Regular cardiac myocyte (primary cell): ENCODE measurements at places on chromosomes 12 and 14. TPM values are rescaled to one million over a fixed set of nuclear protein-coding genes. Genes with fewer than 3 reads are reported as not detected.

The PMCH gene
- 0.19 TPM in 1 of 2 replicates, not detected in the other for total RNA-seq

The GALNT6 gene
- 2.7 and 3.4 TPM in 2 replicates for total RNA-seq

The SLC7A7 gene
- 18.2 and 21.4 TPM in 2 replicates for total RNA-seq

The BEGAIN gene
- total RNA-seq, result 0.85 TPM in 1 of 2 replicates, not detected in the other

The GALNT8 gene
- total RNA-seq, result under 0.01 TPM in 2 replicates

The TRPV4 gene
- total RNA-seq, result 1.2 and 1.7 TPM in 2 replicates
